Epithelial cell of proximal tubule (primary cell): ENCODE measurements at places on chromosomes 6 and 20. TPM values are rescaled to one million over a fixed set of nuclear protein-coding genes. Genes with fewer than 3 reads are reported as not detected.

DNA sequence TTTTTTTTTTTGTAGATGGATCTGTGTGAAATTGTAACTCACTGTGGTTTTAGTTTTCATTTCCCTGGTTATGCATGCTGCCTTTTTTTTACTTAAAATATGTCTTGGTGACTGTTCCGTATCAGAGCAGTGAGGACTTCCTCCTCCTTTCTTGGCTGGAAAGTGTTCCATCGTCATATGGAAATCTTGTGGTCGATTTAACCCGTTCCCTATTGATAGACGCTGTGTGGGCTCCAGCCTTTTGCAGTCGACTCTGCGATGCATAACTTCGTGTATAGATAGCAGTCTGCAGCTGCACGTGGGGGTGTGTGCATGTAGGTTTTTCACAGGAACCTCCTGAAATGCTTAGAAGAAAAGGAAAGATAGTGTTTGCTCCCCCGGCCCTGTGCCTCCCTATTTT is 28.1 kb upstream of the PNPLA1 start:
- no peak for DNase-seq

The ZBTB12 gene
- total RNA-seq = 1.5 TPM in 2 replicates

GRCh38 chr20:5001174-5002076 is at the start of gene SLC23A2:
Gene SLC23A2, minus strand, starts transcription at chr20:5001510. Its CDS starts 68,948 bp downstream, at chr20:4932562.
- no peak for DNase-seq

- DNase-seq = no peak
Observed at GRCh38 chr6:166145751-166146150, 21.9 kb downstream of the TBXT start.

- DNase-seq = no peak
Observed at GRCh38 chr6:145070791-145071190, 664.5 kb downstream of the EPM2A start.

The DEFB132 gene
- total RNA-seq = not detected in 2 replicates

- no peak for DNase-seq
Observed at GRCh38 chr6:91075244-91075976, 488.5 kb upstream of the MAP3K7 start.
